NCI-H345 (cell line): ENCODE measurements at places on chromosomes 2 and 18.

DNA sequence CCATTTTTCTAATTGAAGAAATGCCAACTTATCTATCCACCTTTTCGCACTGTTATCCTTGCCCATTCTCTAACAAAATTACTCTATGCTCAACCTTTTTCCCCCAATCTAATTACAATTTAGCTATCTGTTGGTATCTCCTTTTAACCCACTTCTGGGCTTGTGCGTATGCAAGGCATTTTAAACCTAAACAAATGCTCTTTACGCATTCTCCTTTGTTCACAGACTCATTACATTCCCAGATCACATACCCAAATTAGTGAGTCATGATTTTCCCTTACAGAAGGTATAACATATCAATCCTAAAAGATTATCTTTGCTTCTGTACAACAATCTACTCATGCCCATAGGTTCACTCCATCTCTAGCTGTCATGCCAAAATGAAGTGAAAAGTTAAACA lies 71.7 kb upstream of the LYPD1 start:
- DNase-seq = no peak

- DNase-seq = no peak
Observed at GRCh38 chr18:47728921-47729320, 201.5 kb downstream of the SMAD2 start.

- no peak for DNase-seq
Observed at GRCh38 chr2:148306027-148306426, 285.1 kb downstream of the MBD5 start.

GRCh38 chr2:195318440-195319111 lies 338.4 kb upstream of the SLC39A10 start:
- peak; percentile 52 for DNase-seq

GRCh38 chr18:63339920-63340484 lies 20.4 kb upstream of the BCL2 start:
- peak; percentile 23 for DNase-seq

DNA sequence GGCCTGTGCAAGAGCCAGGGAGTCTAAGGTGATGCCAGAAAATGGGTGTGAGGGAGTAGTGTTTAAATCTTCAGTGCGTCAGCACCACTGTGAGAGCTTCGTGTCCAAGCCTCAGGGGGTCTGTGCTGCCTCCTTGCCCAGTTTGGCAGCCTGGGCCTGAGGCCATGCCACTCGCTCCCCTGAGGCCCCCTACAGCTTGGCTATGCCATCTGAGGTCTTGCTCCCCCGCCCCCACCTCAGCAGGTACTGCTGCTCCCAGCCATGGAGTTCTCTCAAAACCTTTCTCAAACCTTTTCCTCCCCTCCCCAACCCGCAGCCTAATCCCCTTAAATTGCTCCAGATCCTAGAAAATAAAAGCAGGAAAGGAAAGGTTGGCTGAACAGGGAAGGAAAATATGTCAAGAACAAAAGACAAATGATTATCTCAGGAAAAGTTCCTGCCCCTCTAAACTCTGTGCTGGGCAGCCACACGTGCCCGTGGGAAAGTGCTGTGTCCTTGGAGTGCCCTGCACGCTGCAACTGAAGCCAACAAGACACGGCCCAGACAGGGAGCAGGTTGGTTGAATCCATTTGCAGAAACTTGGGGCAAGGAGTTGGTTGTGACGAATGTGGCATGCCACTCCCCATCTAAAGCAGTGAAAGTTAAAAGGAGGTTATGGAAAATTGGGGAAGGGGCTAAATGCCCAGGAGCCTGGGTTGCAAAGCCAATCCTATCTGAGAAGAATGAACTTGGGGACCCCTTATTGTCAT lies 61.2 kb downstream of the ATOH8 start:
- DNase-seq = no peak
